Motor neuron (in vitro differentiated cells): ENCODE measurements at places on chromosomes 2 and 18. TPM values are rescaled to one million over a fixed set of nuclear protein-coding genes. Genes with fewer than 3 reads are reported as not detected.
A peak's percentile ranks its signal among the peaks of the same experiment; 100 is the strongest.

Gene LMAN2L
- total RNA-seq = 17.7 and 21.4 TPM in 2 replicates

Gene MPP4
- 0.08 and 0.23 TPM in 2 replicates for total RNA-seq

Gene CELF4
- total RNA-seq = 59.1 and 59.9 TPM in 2 replicates

Gene CD302
- total RNA-seq = 0.91 and 1.0 TPM in 2 replicates

Gene FKBP1B
- total RNA-seq = 50.1 and 50.9 TPM in 2 replicates

DNA sequence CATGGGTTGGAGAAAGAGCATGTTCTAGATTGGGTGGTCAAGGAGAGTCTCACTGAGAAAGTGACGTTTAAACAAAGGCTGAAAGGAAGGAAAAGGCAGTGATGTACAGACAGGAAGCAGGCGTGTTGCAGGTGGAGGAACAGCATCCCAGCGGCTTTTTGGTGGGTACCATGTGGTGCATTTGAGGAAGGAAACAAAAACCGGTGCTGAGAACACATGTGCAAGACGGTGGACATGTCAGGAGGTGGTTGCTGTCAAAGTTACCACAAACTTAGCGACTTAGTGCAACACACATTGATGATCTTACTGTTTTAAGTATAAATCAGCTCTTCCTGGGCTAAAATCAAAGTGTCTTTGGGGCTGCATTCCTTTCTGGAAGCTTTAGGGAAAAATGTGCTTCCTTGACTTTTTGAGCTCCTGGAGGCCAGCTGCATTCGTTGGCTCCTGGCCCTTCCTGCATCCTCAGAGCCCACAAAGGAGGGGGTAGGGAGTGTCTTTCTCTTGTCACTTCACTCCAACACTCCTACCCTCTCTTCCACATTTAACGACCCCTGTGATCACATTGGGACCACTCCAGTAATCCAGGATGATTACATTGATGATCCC is 380.6 kb downstream of the FBXO15 start:
- ATAC-seq = no peak

- no peak for ATAC-seq
These were observed 34.0 kb upstream of the STRN start for GRCh38 chr2:37000318-37000717.

GRCh38 chr2:205929246-205929942 is 156.6 kb downstream of the INO80D start:
- ATAC-seq = no peak

GRCh38 chr2:212392043-212392442 is 146.6 kb downstream of the ERBB4 start:
- no peak for ATAC-seq

DNA sequence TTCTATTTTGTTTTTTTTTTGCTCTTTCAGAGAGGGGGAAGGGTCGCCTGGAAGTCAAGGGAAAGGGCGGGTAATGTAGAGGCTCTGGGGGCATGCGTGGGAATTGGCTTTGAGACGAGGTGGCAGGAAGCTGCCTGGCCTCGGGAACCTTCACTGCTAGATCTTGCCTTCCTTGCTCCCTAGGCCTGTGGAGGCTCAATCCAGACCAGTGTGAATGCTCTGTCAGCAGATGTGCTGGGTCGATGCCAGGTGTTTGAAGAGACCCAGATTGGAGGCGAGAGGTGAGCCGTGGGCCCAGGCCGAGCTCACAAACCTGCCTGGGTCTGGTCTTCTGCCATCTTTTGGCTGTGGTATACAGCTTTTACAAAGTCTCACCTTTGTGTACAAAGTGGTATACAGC is 15.5 kb downstream of the CCT7 start:
- no peak for ATAC-seq

DNA sequence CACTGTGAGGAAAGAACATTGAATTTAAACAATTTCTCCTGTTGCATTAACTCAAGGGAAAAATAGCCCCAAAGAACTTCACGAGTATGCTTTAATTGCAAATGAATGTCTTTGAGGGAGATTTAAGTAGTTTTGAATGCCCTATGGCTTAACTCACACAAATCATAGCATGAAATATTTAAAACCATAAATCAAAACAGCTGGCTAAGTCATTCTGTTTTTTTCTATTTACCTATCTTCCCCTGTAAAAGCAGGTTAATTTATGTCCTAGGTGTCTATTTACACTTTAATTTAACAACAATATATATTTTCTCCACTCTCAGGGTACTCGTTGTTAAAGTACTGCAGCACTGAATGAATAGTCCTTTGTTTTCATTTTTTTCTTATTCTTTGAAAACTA is 118.8 kb upstream of the PIEZO2 start:
- ATAC-seq = no peak

GRCh38 chr2:29606104-29607037 is 315.0 kb downstream of the ALK start:
- no peak for ATAC-seq

DNA sequence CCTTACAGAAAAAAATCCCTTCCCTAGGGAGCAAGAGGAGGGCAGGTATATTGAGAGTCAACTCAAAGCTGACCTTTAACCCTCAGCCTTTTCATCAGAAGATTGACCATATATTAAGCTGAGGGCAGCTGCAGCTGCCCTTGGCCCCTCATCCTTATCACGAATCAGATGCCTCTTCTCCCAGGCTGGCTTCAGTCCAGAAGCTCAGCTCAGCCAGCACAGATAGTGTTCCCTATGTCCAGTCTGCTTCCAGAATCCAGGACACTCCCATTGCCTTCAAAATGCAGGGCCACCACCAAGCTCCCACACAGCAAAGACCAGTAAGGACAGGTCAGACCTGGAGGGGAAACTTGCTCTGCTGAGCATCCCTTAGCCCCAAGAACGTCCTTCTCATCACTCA is 146.1 kb downstream of the BCL11A start:
- no peak for ATAC-seq

- ATAC-seq = peak; percentile 67
These were observed 135.6 kb upstream of the ZNF236 start for GRCh38 chr18:76686737-76687231.

DNA sequence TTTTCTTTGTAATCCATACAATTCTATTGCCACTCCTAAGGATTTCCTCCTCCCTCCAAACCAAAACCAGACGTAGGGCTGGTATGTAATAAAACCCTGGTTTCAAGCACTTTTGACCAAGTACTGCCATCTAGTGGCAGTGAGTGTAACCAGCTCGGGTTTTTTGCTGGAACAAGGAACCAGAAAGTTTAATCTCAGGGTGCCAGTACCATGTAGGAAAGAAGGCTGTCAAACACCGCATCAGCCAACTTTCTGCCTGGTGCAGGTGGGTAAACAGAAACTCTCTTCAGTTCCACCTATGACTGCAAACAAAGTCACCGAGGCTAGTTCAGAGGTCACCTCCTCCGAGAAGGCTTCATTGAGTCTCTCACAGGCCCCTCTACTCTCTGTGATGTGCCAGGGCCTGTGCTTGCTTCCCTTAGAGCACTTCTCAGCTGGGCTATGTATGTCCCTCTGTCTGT is 10.2 kb upstream of the THNSL2 start:
- ATAC-seq = no peak
